Stimulated activated CD4-positive, alpha-beta T cell treated with anti-CD3 and anti-CD28 coated beads, Interleukin-1b, Interleukin-23, amount 100 ng/mL, for 24 hours (primary cell): ENCODE measurements at places on chromosomes 3 and 15.

DNA sequence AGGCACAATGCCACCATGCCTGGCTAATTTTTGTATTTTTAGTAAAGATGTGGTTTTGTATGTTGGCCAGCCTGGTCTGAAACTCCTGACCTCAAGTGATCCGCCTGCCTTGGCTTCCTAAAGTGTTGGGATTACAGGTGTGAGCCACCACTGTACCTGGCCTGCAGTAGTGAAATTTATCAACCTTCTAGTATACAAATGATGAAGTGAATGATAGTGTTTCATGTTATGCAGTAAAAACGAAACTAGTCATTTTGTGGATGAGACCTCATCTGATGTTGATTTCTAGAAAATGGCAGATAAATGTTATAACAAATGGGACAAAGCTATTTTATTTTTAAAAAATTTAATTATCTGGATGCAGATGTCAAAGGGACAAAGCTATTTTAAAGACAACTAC lies 32.9 kb downstream of the NXPE3 start:
- DNase-seq, result no peak

- DNase-seq, result peak; percentile 26
These were observed 5.4 kb upstream of the SENP7 start for GRCh38 chr3:101518421-101518871.

GRCh38 chr15:65085990-65086679 lies 9.6 kb downstream of the KBTBD13 start:
- DNase-seq, result no peak

DNA sequence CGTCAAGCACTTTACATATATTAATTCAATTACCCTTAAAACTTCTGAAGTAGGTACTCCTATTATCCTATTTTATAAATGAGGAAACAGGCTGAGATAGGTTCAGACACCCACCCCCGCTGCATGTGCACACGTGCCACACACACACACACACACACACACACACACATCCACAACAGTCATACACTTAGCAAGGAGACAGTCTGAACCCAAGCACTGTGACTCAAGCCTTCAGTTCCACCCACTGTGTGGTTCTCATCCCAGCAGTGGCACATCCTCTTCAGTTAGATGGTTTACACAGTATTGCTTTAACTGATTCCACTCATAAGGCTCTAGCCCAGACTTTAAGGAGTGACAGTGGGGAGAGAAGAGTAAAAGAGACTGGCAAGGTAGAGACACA lies 91.1 kb upstream of the FGF7 start:
- no peak for DNase-seq

DNA sequence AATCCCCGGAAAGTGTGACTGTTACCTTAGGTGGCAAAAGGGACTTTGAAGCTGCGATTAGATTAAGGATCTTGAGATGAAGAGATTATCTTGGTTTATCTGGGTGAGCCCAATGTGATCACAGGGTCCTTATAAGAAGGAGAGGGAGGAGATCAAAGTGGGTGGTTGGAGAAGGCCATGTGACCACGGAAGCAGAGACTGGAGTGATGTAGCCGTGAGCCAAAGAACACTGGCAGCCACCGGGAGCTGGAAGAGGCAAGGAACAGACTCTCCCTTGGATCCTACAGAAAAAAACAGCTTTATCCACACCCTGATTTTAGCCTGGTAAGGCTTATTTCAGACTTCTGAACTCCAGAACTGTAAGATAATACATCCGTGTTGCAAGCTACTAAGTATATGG lies 29.9 kb downstream of the CRABP1 start:
- no peak for DNase-seq

GRCh38 chr3:131713416-131714123 lies 210.8 kb upstream of the MRPL3 start:
- no peak for DNase-seq

DNA sequence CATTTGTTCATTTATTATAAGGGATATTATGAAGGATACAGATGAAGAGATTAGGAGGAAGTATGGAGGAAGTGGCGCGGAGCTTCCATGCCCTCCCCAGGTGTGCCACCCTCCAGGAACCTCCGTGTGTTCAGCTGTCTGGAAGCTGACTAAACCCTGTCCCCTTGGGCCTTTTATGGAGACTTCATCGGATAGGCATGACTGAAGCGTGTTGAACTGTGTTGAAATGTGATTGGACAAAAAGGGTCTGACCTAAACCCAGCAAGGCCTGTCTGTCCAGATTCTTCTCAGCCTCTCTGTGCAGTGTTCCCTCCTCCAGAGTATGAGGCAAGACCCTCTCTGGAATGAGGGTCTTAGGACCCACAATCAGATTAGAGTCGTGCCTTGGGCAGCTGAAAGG lies 31.7 kb downstream of the HACD3 start:
- DNase-seq, result no peak
